ENCODE measurements at places on chromosomes 13 and 19. TPM values are rescaled to one million over a fixed set of nuclear protein-coding genes. Genes with fewer than 3 reads are reported as not detected.

GRCh38 chr19:16377521-16377920, 52.9 kb downstream of the KLF2 start:
- no peak for DNase-seq

DNA sequence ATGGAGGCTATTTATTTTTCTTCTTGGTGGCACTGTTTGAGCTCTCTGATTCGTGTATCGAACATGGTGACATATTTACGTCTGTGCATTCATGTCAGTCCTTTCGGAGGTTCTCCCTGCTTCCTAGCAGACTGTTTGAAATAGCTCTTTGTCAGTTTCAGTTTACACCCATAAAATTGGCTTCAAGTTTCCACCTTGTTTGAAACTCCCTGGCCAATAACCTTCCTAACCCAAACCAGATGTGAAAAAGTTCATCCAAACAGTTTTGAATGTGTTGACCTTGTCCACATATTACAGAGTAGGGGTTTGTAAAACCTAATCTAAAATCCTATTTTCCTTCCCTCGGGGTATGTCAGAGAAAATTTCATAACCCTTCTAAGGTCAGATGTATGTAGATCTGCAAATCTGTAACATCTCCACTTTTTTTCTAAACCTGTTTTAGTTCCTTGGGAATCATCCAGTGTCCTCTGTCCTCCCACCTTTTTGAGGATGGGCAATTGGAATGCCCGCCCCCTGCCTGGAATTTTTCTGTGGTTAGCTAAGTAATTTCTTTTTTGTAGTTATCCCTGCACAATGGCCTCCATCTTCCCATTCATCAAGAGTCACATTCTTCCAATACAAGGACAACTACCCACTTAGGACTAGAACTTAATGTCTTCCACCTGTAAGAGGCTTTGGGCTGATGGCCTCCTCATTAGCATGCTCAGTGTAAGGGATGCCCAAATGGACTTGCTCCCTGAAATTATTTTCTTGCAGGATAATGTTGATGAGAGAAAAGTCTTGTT, 499.8 kb downstream of the GPC6 start:
- DNase-seq: no peak

DNA sequence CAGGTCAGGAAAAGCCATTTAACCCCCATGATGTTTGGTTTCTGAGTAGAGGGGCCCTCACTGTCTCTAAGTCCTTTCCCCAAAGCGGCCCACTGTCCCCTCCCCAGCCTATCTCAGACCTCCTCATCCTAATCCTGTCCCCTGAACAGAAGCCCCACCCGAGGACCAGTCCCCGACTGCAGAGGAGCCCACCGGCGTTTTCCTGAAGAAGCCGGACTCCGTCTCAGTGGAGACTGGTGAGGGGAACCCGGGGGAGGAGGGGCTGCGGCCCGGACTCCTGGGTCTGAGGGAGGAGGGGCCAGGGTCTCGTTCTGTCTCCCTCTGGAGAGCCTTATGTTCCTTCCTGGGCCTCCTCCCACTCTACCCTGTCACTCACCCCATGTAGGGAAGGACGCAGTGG, 2.9 kb downstream of the MYBPC2 start:
- DNase-seq: no peak

- no peak for DNase-seq
Measured at GRCh38 chr19:42075364-42075615, 676 bp upstream of the ZNF574 start.

Gene ITGBL1
- 0.67 TPM for polyA plus RNA-seq

Gene ZNF43
- polyA plus RNA-seq: 0.42 TPM

Gene SIGLEC8
- not detected for polyA plus RNA-seq

Measured in GM12878 (cell line).